HL-60 (cell line): ENCODE measurements at places on chromosomes 5 and 9.

DNA sequence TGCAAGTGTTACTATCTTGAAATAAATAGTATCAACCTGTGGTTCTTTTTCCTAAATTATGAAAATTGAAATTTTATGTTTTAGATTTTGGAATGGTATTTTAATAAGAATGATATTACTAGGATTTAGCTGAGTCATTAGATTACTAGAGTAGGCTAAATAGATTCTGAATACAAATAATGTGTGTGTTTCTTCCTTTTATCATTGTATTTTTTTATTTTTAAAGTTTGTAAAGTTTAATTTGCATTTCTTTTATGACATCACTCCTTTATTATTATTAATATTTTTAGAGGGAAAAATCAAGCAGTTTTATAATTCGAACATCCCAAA lies 8.0 kb upstream of the FAM120AOS start:
- no peak for DNase-seq

GRCh38 chr9:108836781-108837180 lies 19.0 kb downstream of the ACTL7B start:
- no peak for DNase-seq

DNA sequence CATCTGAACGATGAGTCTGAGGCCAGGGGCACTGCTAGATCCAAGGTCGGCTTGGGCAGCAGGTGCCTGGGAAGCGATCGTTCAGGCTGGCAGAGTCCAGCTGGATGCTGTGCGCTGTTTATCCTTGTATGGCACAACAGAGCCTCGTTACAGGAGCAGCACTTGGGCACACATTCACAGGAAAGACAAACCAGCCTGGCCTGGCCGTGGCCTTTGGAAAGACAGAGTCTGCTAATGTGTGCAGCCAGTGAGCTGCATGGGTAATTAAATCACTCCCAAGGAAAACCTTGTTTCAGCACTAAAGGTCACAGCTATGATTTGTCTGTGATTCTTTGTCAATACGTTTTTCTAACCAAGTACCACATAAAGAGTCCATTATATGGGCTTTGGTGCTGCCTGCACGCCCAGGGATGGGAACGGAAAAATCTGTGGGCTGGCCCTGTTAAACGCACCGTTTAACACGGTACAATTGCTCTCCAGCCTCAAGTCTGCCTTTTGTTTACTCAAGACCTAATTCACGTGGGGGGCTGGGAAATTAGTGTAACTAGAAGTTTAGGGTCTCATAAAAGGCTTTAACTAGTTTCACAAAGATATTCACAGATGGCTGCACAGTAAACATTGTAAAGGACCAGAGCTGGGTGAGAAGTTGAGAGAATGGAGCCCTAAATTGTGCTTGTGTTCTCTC lies 509.3 kb downstream of the KDM4C start:
- DNase-seq: no peak

GRCh38 chr9:80649496-80649895 lies 1039.9 kb downstream of the TLE1 start:
- no peak for DNase-seq

- no peak for DNase-seq
These were observed 243.6 kb downstream of the AP3B1 start for GRCh38 chr5:78050888-78051287.

DNA sequence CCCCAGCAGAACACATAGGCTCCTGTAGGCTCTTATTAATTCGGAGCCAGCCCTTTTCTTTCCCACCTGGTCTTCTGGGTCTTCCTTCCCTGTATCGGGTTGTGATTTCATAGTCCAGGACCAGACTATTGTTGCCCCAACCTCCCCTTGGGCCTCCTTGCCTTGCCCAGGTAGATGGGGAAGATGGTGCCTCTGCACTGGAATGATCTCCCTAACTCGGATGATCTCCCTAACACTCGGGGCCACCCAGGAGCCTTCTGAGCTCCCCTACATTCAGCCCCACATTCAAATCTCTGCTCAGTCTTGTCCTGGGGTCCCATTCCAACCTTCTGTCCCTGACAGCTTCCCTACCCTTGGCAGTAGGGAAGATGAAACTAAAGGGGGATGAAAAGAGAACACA lies 2.7 kb upstream of the IRF1 start:
- DNase-seq: no peak

DNA sequence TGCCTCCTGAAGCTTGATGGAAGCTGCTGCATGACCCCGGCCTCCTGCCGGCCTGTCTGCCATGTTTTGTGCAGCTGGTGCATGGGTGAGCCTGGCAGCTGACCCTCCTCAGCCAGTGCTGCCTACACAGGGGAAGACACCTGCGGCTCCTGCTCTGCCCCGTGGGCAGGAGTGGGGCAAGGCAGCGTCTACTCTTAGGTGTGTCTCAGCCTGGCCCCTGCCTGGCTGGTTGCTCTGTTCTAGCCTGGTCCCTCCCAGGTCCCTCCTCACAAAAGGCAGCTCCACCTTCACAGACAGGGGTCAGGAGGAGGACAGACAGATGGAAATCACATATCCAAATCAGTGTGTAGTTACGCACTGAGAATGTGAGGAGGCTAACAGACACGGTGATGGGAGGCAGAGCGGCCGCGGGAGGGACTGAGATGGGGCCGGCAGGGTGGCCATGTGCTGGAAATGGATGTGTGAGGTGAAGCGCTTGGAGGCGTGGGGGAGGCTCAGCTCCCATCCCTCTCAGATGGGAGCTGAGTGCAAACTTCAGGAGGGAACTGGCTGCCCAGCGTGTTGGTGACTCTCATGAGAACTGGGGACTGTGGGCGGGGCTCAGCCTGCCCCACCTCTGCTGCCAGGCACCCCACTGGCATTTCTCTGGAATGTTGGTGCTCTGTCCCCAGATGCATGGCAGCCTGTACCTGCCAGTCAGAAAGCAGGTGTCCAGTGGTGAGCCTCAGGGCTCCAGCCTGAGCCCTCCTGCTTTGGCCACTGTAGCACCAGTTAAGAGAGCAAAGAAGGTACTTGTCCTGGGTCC lies 43.4 kb downstream of the PPARGC1B start:
- no peak for DNase-seq

DNA sequence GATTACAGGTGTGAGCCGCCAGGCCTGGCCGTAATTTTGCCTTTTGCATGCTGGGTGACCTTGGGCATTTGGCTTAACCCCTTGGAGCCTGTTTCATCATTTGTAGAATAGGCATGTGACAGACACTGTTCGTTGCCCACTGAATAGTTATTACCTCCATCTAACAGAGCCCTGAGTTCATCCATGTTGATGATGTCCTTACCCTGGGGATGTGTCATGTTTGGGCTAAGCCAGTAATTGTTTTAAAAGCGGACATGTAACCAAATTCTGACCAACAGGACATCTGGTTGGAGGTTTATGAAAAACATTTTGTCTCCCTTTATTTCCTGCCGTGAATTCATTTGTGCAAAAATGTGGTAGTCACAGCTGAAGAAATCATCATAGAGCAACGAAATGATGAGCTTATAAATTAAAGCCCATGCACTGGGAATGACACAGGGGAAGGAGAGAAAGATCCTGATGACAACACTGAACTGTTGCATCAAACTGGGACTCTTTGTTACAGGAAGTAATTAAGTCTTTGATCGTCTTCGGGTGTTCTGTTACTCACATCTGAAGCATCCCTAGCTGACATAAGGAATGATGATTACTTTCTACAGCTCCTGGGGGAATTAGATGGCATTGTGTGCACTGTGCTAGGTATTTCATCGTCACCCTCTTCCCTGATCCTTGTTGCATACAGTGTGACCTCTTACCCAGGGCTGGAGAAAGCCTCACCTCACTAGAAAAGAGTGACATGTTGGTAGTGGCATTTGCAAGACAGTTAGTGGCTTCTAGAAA lies 117.8 kb downstream of the FGF18 start:
- DNase-seq: no peak

GRCh38 chr9:18423791-18424531 lies 50.0 kb upstream of the ADAMTSL1 start:
- DNase-seq: no peak
